Mucosa of gallbladder (tissue), 1 donor: ENCODE measurements at places on chromosomes 12 and 14. TPM values are rescaled to one million over a fixed set of nuclear protein-coding genes. Genes with fewer than 3 reads are reported as not detected.

Gene RNFT2
- total RNA-seq = 5.6 TPM

Gene HCAR1
- total RNA-seq = 0.20 TPM

Gene ABCD2
- 0.63 TPM for total RNA-seq

DNA sequence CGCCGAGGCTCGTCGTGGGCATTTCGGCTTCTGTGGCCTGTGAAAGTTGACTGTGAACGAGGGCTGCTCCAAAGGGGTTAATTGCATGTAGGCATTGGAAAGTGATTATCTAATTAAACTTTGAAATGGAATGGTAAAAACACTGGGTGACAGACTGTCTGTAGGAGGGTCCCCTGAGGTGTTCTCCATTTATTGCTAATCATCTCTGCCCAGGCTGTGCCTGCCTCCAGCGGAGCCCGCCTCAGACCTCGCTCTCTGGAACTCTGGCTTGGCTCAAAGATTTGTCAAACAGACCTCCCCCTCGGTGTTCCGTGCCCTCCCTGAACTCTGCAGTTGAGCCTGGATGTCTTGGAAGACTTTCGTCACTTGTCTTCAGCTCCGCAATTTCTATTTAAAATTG, 50.2 kb upstream of the VRK1 start:
- no peak for DNase-seq

DNA sequence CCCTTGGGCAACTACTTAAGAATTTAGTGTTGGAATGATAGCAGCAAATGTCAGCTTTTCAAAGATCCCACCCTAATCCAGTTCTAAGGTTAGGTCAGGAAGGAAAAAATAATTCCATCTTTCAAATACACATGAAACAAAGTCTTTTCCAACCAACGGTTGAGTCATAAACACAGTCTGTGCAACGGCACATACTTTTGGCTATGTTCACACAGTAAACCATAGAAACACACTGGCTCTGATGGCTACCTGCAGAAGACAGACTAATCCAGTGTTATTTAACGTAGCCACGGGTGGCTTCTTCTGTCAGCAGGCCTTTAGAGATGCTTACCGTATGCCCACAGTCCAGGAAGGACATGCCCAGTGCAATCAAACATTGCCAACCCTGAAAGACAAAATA, 35.7 kb downstream of the HIGD1C start:
- no peak for DNase-seq
